SK-N-SH (cell line): ENCODE measurements at places on chromosomes 2 and 18.

DNA sequence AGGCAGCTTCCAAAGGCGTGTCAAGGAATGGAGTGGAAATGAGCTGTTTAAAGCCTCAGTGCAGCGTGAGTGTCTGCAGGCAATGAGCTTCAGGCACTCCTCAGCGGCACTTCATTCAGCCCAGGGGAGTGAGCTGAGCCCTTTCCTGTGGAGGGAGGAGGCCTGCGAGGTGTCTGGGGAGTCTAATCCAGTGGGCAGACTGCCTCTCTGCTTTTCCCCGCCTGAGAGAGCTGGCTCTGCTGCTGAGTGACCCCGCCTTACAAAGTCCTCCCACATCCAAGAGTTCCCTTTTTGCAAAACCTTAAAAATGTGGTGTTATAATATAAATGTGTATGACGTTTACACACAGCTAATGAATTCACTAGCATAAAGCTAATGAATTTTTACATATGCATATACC, 7.0 kb upstream of the LDLRAD4 start:
- DNase-seq, result no peak

DNA sequence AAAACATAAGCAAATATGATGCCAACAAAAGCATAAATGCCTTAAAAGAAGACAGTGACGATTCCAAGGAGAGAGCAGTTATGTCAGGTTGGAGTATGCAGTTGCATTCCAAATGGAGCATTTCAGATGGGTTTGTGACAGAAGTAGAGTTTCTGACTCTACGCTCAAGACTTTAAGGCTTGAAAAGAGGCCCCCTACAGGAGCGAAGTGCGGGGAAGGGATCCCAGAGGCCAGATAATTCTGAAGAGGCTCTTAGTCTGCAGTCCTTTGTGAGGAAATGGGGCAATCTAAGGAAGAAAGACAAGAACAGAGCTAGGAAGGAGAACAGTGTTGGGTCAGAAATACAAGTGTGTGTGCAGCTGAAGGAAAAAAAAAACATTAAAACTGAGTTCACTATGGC, 95.5 kb downstream of the ZNF521 start:
- no peak for DNase-seq

GRCh38 chr2:135615404-135615803, 84.1 kb downstream of the R3HDM1 start:
- DNase-seq, result no peak

DNA sequence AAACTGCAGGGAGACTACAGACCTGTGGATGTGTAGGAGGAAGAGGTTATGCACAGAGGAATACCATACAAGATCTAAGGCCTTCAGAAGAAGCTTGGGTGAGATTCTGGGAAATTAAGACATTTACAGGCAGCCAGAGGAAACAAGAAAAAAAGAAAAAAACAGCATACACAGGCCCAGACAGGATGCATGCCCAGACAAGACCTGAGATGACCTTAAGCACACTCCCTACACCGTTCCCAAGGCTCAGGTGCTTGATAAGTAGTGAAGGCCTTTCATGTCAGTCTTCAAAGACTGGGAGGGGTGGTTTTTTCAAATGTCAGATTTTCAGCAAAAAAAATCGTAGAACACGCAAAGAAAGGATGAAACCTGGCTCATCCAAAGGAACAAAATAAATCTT, 83.0 kb downstream of the CCDC138 start:
- no peak for DNase-seq

DNA sequence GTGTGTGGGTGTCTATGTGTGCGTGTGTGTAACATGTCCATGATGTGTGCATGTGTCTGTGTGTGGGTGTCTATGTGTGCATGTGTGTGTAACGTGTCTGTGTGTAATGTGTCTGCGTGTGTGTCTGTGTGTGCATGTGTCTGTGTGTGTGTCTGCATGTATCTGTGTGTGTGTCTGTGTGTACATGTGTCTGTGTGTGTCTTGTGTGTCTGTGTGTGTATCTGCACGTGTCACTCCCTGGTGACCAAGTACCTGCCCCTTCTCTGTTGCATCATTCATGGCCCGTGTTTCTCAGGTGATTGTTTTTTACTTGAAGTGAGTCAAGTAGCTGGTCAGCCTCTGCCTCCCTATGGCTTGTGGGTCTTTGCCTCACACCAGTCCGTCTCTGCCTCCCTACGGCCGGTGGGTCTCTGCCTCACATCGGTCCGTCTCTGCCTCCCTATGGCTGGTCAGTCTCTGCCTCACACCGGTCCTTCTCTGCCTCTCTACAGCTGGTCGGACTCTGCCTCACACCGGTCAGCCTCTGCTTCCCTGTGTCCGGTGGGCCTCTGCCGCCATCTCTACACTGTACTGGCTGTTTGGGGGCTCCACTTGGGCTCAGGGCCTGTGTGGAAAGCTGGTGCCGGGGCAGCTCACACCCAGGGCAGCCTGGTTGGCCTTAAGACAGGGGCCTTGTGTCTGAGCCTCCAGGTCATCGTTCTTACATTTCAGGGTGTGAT, 31.6 kb downstream of the KCNG2 start:
- no peak for DNase-seq

GRCh38 chr2:37564356-37564755, 107.1 kb downstream of the CDC42EP3 start:
- no peak for DNase-seq

- no peak for DNase-seq
These were observed 148.8 kb downstream of the ANKRD44 start for GRCh38 chr2:197161774-197162173.

GRCh38 chr2:156380117-156380645, 47.7 kb upstream of the NR4A2 start:
- no peak for DNase-seq

- no peak for DNase-seq
These were observed 760.6 kb upstream of the CHAC2 start for GRCh38 chr2:53006980-53007379.

DNA sequence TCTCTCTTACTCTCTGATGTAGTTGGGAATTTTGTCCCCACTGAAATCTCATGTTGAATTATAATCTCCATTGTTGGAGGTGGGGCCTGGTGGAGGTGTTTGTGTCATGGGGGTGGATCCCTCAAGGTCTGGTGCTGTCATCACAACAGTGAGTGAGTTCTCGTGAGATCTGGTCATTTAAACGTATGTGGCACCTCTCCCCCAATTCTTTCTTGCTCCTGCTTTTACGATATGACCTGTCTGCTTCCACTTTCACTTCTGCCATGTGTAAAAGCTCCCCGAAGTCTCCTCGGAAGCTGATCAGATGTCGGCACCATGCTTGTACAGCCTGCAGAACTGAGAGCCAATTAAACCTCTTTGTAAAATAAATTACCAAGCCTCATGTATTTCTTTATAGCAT, 337.8 kb upstream of the CDH2 start:
- no peak for DNase-seq

DNA sequence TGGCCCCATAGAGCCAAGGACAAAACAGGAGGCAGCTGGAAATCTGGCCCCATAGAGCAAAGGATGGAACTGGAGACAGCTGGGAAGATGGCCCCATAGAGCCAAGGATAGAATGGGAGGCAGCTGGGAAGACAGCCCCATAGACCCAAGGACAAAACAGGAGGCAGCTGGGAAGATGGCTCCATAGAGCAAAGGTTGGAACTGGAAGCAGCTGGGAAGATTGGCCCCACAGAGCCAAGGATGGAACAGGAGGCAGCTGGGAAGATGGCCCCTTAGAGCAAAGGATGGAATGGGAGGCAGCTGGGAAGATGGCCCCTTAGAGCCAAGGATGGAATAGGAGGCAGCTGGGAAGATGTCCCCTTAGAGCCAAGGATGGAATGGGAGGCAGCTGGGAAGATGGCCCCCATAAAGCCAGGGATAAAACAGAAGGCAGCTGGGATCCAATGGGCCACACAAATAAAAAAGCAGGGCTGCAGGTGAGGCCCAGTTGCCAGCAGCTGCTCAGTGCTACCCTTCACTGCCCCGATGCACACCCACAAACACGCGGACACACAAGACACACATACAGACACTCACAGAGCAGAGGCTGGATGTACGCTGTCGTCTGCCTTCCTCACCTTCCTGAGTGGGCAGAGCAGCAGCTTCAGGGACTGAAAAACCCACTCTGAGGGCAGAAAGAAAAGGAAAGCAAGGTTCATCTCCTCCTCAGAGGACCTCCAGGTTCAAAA, 505.4 kb upstream of the MYT1L start:
- no peak for DNase-seq

- DNase-seq, result peak; percentile 67
These were observed 30.9 kb downstream of the LONRF2 start for GRCh38 chr2:100291152-100291970.

- no peak for DNase-seq
These were observed 50.6 kb downstream of the CELF4 start for GRCh38 chr18:37514953-37515352.

- DNase-seq, result no peak
These were observed 3.7 kb downstream of the DGUOK start for GRCh38 chr2:73930386-73930785.

DNA sequence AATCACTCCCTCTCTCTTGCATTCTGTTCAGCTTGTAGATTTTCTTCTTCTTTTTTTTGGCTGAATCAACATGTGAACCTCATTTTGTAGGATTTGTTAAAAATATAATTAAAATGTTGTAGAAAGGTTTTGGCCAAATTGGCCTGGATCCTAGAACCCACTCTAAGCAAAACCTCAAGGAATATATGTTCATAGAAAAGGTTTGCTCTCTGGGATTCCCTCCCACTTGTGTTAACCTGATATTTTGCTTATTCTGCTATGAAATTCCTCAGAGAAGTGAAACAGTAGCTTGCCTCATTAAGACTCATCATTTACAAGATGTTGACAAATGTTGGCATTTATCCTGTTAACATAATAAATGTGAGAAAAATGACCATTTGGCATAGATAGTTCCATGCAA, 456.7 kb downstream of the TMEM182 start:
- no peak for DNase-seq

DNA sequence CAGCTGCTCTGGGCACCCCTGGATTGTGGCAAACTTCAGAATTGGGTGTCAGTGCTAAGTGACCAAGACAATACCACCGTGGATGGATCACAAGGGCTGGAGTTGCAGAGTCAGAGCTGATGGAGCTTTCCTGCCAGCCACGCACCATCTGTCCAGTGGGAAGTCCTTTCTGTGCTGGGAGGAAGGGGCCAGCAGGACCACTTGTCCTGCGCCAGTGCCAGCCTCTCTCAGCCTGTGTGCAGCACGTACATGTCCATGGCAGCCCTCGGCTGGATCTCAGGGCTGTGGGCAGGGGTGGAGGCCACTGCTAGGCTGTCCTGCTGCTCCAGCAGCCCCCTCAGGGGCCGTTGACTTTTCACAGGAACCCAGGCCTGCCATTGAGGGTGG, 33.3 kb downstream of the RAB31 start:
- no peak for DNase-seq

- DNase-seq, result no peak
These were observed 309.6 kb upstream of the SKOR2 start for GRCh38 chr18:47560723-47561715.

DNA sequence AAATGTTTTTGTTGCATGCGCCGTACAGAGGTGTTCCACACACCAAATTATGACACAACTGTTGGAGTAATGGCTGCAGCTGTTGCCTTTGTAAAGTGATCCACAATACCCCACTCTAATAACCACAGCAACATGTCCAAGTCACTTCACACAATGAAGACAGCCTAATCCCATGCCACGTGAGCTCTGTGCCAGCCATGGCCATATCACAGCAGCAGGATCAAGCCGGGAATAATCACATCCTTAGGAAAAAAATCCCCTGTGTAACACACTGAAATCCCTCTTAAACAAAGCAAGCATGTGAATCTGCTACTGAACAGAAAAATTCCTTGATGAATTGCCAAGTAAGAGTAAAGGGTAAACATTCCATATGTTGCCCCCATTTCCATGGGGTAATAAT, 179.5 kb upstream of the PARD3B start:
- no peak for DNase-seq

DNA sequence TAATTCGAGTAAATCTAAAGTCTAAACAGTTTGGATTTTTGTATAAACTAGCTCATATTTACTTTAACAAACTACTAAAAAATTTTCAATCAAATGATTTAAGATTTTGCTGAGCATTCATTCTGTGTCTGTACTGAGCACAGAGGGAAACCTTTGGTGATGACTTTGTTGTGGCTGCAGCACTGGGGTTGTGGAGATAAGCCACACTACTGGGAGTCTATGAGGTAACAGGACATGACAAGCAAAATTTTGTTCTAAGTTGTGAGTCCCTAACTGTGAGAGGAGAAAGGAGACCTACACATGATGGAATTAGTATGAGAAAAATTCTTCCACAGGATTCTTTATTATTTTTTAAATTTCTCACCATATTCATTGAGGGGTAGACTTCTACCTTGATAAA, 933.7 kb upstream of the LRATD1 start:
- no peak for DNase-seq

DNA sequence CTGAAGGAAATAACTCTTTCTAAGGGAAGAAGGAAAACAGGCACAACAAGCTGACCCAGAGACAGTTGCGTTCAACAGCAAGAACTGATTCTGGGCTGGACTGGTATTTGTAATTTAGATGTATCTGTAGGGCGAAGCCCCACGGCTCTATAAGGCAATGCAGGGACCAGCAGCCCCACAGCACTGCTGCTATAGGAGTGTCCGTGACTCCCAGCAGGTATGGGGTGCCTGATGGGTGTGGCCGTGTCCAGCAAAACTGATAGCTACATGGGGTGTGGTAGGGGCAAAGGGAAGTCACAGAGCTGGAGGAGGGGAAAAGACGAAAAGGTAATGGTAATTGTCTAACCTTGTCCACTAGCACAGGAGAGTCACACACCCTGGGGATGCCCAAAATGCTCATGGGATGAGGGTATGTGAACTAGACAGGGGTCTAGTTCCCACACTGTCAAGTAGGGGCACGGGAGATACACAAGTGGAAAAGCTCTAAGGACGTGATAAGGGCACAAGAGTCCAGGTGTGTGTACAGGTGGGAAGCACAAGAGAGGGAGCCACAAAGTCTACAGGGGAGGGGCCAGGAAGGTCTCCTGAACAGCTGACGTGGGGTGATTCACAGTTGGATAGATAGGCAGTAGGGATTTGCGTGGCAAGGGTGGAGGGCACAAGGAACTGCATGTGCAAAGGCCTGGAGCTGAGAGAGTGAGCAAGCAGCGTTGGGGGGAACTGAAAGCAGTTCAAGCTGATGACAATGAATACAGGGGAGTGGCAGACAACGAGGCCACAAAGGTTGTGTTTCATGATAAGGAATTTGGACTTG, 48.5 kb upstream of the ASPRV1 start:
- no peak for DNase-seq

DNA sequence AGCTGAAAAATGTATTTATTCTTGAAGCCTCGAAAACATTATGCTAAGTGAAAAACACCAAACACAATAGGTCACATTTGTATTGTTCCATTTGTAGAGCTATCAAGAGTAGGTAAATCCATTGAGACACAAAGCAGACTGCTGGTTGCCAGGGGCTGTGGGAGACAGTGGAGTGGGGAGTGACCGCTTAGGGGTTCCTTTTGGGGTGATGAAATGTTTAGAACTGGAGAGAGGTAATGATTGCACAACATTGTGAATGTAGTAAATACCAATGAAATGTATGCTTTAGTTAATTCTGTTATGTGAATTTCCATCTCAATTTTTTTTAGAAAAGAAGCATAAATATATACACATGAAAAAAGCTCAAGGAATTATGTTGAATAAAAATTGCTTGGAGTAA, 15.8 kb downstream of the KCTD18 start:
- DNase-seq, result no peak
